ENCODE measurements at places on chromosomes 4 and X.

- no peak for DNase-seq
Measured at GRCh38 chr4:102759831-102760644, 730 bp downstream of the MANBA start.

DNA sequence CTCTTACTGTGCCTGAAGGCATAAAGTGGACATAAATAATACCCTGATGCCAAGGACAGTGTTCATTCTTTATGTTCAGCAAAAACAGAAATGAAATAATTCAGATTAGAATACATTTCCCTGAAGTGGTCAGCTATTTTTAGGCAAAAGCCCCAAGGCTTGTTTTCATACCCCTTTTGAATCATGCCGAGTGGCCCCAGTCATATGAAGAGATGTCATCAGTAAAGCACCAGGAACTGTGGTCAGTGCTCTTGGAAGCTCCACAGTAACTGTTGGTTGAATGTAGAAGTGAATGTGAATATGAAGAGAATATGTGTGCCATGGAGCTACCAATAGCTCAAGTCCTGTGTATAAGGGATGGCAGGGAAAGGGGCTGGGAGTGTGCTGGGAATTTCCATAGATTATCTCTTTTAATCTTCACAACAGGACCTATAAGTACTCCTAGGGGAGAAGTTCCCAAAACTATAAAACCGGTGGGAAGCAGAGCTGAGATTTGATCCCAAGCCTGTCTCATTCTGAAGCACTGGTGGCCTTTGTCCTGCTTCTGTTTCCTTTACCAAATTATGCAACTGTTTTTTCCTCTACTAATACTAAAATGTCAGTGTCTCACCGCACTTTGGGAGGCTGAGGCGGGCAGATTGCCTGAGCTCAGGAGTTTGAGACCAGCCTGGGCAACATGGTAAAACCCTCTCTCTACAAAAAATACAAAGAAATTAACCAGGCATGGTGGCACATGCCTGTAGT, 52.6 kb downstream of the FNIP2 start:
- no peak for DNase-seq

DNA sequence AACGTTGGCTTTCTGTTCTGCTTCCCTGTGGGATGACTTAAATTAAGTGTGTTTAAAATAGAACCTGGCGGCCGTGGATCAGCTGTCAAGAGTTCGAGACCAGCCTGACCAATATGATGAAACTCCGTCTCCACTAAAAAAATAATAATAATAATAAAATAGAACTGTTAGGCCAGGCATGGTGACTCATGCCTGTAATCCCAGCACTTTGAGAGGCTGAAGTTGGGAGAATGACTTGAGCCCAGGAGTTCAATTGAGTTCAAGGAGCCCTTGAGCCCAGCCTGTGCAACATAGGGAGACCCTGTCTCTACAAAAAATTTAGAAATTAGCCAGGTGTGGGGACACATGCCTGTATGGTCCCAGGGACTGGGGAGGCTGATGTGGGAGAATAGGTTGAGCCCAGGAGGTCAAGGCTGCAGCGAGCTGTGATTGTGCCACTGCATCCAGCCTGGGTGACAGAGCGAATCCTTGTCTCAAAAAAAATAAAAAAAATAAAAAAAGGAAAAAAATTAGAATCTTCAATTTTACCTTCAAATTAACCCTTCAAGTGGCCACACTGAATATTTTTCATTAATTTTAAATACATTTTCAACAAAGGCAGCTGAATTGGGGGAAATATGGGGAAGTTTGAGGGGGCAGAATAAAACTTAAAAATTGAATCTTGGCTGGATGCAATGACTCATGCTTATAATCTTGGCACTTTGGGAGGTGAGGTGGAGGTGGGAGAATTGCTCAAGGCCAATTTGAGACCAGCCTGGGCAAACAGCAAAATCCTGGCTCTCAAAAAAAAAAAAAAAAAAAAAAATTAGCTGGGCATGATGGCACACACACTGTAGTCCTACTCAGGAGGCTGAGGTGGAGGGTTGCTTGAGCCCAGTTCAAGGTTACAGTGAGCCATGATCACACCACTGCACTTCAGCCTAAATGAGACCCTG, 31.8 kb upstream of the HSD17B13 start:
- no peak for DNase-seq

- no peak for DNase-seq
Measured at GRCh38 chr4:148044089-148044911, 312.4 kb downstream of the ARHGAP10 start.

DNA sequence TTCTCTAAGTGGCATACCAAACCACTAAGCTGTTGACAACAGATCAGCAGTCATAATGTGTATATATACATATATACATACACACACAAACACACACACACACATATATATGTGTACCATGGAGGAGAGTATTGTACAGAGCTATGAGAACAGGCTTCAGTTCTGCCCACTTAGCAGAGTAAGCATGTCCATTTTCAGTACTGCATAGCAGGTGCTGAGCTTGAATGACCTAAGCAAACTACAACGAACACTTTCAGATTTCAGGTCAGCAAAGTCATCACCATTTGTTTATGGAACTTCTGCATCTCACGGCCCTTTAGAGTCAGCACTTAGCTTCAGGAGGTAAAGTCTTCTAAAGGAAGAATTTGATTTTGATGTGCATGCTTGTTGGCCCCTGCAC, 735.8 kb upstream of the ATOH1 start:
- DNase-seq: no peak

- no peak for DNase-seq
Measured at GRCh38 chrX:101823236-101823635, 108.6 kb downstream of the ZMAT1 start.

DNA sequence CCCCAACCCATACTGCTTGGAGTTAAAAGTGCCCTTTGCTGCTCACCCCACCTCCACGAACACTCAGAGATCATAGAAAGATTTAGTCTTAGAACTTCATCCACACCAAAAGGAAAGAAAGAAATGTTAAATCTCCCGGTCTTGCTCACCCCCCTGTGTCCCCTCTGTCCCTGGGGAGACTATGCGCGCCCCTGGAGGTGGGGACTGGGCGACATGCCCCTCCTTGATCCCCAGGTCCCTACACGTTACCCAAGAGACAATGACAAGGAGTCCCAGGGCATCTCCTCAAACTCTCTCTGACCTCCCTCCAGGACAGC, 620 bp downstream of the ITM2A start:
- no peak for DNase-seq

DNA sequence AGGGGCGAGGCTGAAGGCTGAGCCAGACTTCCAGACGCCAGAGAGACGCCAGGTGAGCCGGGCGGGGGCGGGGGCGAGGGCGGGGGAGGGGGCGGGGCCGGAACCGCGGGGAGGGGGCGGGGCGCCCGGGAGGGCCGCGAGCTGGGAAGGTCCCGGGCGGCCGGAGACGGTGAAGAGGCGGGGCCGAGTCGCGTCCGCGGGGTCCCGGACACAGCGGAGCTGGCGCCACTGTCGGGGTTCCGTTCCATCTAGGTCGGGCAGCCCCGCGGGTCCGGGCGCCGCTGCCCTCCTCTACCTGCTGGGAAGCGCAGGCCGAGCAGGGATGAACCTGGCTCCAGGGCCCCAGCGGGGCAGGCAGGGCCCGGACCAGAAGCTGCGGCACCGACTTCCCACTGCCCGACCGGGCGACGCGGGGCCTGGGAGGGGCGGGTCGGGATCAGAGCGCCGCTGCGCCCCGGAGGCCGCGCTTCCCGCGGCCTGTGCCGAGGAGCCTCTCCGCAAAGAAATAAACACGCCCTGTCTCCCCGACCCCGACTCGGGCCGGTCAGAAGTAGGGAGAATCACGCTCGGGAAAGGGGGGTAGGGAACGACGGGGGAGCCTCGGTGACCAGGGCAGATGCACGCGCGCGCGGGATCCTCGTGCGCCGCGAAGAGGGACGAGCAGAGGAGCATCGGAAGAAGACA, 10.6 kb downstream of the HMX1 start:
- no peak for DNase-seq

- DNase-seq: no peak
Measured at GRCh38 chr4:155062948-155063347, 145.5 kb upstream of the NPY2R start.

GRCh38 chr4:75071317-75071716, 138.4 kb downstream of the PARM1 start:
- DNase-seq: no peak

DNA sequence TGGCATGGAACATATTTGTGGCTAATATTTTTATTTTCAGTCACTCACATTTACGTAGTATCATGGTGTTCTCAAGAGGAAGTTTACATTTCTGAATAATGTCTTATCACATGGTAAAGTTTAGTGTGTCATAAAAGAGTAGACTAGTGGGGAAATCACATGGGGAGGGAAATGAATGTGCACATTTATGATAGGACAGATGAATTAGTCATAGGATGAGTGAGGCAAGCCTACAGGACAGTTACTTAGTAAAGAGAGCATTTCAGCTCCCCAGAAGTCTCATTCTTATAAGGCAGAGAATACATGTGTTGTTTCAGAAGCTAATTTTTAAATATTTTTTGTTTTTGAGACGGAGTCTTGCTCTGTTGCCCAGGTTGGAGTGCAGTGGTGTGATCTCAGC, 6.2 kb downstream of the GK start:
- no peak for DNase-seq

DNA sequence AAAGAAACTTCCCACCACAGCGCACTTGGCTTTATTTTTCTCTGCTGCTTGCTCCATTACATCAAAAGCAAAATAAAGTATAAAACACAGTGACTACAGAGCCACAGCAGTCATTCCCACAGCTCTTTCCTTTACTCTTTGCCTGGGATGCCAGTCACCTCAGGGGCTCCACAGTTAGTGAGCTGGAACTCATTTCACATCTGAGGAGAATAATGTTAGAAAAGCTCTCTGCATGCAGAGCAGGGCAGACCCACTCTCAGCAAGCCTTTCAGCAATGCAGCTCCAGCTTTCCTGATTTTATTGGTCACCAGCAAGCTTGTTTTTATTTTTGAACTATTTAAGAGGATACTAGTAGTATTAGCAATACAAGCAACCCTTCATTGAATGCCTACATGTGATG, 13.8 kb downstream of the GRXCR1 start:
- no peak for DNase-seq

DNA sequence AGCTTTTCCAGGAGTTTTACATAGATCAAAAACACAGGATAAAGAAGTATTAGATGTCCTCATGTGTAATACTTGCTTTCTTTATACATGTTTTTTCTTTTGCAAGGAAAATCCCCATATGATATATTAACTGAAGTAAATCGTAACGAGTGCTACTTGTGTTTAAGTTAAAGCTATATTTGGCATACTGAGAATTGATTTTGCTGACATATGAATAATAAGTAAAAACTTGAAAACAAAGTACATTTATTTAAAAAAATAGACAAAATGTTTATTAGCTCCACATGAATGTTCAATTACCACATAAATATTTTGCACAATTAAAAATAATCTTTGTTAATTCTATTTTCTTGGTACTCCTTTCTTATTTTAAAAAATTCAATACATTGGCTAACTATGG, 884.7 kb downstream of the FSTL5 start:
- no peak for DNase-seq

GRCh38 chr4:115740806-115741205, 627.4 kb upstream of the NDST4 start:
- no peak for DNase-seq

GRCh38 chrX:12974305-12974795, 560 bp upstream of the TMSB4X start:
- no peak for DNase-seq

DNA sequence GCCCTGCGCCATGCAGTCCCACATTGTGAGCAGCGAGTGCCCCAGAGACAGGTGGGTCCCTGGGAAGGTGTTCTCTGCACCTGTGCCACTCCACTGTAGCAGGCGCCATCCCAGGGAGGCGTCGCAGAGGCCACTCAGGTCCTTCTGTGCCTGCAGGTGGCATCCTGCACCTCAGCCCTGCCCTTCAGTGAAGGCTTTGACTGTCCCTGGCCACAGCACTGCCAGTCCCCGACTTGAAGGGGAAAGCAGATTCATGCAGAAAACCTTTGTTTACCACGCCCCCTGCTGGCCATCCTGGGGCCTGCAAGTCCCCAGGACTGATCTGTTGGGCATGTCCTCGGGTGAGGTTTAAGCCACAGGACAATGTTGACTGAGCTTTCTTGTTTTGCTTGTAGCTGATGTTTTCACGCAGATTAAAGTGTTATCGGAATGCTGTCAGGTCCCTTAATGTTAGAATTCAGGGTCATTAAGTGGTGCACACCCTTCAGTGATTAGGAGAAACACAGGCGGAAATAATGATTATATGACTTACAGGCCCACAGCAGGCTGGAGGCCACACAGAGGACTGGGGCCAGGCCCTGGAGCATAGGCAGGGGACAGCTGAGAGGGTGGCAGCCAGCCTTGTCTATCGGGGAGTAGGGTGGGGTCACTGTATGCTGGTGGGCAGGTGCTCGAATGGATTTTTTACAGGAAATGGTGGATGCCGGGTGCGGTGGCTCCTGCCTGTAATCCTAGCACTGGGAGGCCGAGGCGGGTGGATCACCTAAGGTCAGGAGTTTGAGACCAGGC, 5.0 kb downstream of the TACC3 start:
- no peak for DNase-seq

DNA sequence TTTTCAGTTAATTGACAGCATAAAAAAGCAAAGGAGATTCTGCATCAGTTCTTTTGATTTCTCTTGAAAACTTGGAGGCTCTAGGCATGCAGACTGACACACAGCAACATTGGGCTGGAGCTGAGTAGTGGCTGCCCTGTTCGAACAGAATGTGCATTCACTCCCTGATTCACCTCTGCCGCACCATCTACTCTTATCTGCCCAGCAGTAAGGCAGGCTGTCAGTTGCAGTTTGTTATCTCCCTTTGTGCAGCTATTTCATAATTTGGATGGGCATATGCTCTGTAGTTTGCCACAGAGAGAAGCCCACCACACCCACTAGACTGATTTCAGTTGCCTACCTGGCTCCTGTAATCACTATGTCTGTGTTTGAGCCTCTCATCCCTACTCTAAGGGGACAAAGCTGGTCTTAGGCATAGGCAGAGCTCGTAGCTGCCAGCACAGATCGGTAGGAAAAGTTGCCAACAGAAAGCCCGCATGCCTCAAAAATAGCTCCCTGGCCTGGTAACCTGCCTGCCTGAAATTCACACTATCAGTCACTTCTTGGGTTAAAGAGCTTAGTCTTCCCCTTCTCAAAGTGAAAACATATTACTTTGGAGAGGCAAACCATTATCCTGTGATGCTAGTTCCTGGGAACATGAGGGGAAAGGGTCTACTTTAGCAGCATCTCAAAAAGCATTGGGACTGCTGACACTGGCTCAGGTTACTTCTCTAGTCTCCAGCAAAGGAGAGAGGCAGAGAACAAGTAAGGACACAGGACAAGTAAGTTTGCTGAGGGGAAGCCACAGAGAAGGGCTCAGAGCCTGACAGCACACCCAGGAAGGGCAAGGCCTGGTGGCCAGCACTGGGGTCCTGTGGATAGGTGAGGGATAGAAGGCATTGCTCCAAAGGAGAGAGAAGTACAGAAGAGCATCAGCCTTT, 75.9 kb upstream of the TMEM164 start:
- no peak for DNase-seq

- peak; percentile 97 for DNase-seq
Measured at GRCh38 chr4:151099229-151099975, at the start of gene RPS3A. TSS of gene RPS3A (plus strand) at chr4:151099628. CDS start at chr4:151099653, 25 bp downstream.

DNA sequence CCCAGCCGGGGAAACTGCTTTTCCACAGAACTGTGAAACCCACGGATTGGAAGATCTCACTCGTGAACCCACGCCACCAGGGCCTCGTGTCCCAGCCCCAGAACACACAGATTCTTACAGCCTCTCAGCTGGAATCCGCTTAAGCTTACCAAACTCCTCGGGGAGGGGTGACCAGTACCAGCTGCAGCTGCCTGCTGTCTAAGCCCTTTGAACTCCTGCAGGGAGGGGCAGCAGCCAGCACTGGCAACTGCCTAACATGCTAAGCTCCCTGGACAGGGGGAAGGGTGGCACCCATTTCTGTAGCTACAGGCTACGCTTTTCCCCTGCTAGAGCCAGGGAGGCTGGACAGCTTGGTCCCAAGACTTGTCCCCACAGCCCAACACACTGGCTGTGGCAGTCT, 38.4 kb downstream of the TBL1X start:
- DNase-seq: no peak
